ENCODE measurements at places on chromosomes 3 and 15.

DNA sequence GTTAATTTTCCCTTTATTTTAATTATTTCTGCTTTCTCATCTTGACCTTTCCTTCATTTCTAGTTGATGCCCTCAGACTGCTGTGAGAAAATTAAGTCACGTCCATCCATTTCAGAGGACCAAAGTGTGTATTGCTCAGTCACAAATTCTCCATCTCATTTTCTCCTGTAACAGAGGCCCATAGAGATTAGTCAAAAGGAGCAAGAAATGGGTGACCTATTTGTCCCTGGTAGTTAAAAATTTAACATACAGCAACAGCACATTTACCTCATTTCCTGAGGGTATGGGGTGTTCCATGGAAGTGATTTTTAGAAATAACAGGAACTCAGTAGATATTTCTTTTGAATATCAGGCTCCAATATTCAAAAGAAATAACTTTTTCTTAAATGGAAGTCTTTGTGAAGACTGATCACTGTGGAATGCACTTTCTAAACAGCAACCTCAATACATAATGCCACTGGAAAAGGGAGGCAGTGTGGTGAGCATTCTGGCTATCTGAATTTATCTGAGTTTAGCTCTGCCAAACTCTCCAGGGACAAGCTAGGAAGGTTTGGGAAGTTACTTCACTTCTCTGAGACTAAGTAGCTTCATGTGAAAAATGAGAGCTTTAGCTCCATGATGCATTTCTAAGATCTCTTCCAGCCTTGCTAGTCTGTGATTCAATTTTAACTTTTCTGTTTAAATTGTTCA lies 808.2 kb downstream of the SQOR start:
- no peak for DNase-seq

GRCh38 chr3:168024537-168024941 lies 71.2 kb downstream of the GOLIM4 start:
- no peak for DNase-seq

DNA sequence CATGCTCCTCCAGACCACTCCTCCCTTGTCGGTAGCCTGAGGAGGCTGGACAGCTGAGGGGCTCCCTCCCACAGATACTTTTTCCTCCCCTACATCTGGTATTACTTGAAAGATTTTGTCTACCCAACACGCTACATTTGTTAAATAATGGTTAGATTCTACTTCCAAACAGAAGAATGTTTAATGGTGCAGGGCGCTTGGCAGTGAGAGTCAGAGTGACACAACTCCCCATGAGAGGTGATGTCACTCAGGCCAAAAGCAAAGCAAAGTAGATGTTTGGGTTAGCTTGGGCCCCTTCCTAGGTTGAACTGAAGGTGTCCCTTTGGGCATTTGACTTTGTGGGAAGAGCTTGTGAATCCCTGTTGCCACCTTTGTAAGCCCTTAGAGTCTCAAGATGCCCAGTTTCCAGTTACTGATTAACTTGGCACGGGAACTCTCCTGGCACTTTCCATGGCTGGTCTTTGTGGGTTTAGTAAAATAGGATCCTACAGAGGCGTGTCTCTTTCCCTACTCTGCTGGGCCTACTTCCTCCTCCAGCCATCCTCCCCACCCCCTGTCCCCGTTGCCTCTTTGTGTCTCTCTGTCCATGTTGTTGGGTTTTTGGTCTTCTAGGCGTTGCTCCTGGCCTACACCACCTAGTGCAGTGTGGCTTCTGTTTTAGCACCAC lies 5.6 kb downstream of the LIMD1 start:
- no peak for DNase-seq

GRCh38 chr3:52315977-52316764 lies at the start of gene DNAH1:
TSS of gene DNAH1 (plus strand) at chr3:52316319. CDS start at chr3:52322443, 6,124 bp downstream.
- DNase-seq: no peak

DNA sequence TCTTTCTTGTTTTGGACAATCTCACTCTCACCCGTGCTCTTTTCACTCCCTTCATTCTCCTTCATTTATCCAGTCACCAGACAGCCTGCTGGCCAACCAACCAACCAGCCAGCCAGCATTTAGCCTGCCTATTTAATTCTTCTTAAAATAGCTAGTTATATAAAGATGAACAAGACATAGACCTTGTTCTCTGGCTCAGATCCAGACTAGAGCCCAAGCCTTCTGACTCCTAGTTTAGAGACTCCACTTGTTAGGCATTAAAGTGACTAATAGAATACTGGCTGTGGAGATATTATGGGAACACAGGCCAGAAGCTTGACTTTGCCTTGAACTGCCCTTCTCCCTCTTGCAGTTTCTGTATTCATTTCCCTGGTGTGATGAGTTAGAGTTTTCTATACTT lies 215.3 kb upstream of the THRB start:
- no peak for DNase-seq

GRCh38 chr15:74306781-74307217 lies 60.6 kb downstream of the CYP11A1 start:
- no peak for DNase-seq

DNA sequence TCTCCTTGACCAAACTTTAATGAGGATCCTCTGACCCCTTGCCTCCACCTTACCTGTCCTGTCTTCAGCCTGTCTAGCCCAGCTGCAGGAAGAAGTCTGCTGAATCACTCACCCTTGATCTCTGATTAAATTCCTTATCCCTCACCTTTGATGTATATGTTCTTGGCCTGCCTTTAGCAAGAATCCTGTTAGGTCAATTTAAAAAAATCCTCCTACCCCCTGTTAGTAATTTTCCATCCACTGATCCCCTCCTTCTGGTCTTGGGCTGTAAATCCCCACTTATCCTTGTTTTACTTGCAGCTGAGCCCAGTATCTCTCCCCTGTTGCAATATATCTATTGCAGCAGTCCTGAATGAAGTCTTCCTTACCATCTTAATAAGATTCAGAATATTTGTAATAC lies 39.0 kb downstream of the MYH15 start:
- no peak for DNase-seq

DNA sequence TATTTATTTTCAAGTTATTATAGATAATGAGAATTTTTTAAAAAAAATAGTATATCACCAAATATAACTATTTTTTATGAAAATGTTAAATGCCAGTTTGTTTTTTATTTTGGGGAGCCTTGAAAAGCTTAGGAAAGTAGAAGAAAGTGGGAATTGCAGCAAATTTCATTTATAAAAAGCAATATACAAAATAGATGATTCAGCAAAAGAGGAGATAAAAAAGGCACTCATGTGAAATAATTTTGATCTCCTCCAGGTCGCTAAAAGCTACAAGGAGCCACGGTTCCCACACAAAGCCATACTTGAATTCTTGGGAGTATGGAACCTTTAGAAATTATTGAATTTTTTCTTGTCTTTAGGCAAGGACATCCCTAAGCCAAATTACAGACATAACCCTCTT lies 625.0 kb upstream of the SGO1 start:
- no peak for DNase-seq

DNA sequence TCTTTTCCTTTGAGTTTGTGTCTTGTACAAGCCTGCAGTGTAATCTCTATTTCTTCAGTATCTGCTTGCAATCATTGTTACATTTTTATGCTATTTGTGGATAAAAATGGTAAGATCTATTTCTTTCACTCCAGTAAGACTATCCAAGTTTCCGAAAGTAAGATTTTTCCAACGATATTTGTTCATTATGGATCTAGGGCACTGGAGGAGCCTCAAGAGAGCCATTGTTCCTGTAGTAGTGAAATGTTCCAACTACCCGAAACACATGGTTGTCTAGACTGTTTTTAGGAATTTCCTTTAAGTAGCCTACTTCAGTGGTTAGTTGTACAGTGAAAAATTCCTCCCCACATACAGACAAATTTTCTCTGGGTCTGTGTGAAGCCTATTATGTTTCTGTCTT lies 597.4 kb downstream of the RSL24D1 start:
- no peak for DNase-seq
